ENCODE measurements at places on chromosomes 11 and 22. TPM values are rescaled to one million over a fixed set of nuclear protein-coding genes. Genes with fewer than 3 reads are reported as not detected.

DNA sequence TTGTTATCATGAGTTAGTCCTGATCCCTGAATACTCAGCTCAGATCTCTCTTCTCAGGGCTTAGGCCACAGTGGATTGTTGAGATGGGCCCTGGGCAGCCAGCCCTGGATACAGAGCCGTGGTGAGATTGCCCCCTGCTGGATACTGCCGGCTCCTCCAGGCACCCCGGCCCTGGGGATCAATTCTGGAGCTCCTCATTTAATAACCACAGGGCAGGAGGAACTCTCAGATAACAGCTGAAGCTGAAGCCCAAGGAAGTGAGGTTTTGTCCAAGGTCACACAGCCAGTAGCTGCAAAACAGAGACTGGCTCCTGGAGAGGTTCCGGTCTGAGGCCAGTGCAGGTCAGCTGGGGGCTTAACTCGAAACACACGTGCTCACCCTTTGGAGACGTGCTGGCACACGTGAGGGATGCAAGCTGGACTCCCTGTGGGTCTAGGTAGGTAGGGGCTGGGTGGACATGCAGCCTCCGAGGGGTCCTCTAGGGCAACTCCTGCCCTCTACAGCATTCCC, 16.0 kb downstream of the USH1C start:
- peak; percentile 58 for DNase-seq

DNA sequence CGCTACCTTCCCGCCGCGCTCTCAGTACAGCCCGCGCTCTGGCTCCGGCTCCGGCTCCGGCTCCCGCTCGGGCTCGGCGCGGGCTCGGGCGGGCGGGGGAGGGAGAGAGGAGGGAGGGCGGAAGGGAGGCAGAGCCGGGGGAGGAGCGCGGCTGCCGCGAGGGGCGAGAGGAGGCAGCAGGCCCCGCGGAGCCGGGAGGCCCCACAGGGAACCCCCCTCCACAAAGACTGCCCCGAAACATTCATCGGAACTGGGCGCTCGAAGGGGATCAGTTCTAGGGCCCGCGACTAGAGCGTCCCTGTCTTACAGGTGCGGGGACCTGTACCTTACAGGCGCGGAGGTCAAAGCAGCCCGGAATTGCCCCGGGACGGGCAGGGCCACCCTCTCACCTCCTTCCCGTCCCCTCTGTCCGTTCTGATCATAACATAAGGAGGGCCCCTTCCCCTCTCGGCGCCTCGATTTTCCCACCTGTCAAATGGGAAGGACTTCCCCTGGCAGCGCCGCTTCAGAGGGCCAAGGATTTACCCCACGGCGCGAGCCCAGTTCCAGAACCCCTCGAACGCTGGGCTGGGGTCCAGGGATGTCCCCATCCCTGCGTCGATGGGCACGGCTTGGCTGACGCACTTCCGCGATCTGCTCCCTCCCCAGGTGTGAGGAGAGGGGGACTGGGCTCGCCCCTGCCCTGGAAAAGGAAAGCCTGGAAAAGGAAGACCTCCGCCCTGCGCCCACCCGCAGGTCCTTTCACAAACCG, at the start of gene SHISA8:
Gene SHISA8 (minus strand): TSS at position 40 of the 751 bp plus-strand sequence. CDS start 407 bp downstream, outside the sequence.
- peak; percentile 65 for DNase-seq

DNA sequence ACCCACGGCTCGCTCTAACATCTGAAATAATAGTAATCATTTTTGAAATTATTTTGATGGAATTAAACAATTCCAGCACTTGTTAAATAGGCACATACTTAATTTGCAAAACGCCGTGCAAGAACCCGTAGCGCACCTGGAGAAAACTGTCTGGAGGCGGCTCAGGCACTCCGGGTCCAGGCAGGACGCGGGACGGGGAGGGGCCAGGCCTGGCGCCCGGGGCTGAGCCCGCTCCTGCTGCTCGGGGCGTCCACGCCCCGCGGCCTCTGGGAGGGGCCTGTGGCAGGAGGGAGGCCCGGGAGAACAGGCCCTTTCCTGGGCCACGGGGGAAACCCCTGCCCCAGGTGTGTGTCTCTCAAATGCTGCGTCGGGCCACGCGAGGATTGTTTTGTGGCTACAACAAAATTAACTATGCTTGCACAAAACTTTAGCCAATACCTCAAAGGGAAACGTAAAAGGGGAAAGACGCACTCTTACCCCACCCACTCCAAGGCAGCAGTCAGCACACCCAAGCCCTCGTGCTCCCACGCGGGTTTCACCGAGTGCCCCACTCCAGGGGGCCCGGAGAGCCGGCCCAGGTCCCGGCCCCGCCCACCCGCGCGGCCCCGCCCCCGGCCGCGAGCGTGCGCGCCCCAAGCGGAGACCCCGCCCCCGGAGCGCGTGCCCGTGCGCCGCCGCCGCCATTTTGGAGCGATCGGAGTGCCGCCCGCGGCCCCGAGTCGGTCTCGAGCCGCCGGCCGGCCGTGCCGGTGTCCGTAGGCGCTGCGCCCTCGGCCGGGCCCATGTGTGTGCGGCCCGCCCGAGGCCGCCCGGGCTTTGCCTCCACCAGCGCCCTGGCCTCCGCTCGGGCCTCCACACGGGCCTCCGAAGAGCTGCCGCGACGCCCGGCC, at the start of gene PPP6R2:
Gene PPP6R2 (plus strand): TSS at position 677 of the 890 bp plus-strand sequence. CDS start 50,582 bp downstream, outside the sequence.
- DNase-seq, result peak; percentile 90

DNA sequence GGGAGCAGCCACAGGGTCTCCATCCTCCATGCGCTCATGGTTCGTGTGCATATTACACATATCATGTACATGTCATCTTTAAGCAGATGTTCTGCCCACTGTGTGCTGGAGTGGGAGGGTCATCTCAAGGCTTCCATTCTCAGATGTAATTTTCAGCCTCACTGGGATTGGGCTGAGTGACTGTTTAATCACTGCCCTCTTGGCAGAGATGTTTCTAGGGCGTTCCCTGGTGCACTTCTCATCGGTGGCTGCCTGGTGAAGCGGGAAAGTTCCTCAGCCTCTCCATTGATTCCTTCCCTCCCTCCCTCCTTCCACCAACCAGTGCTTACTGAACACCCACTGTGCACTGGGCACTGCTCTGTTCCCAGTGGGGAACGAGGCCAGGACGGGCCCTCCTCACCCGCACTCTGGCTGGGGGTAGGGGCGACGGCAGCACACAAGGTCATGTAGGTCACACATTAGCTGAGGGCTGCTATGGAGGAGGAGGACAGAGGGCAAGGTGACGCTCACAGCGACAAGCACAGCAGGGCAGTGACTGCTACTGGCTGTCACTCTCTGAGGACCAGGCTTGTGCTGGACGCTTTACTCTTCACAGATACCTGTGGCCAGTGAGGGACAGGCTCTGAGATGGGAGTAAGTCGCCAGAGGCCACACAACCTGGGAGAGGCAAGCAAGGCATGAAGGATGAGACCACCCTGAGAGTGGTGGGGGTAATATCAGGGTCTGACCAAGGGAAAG, 22.9 kb downstream of the GNAZ start:
- DNase-seq, result no peak

DNA sequence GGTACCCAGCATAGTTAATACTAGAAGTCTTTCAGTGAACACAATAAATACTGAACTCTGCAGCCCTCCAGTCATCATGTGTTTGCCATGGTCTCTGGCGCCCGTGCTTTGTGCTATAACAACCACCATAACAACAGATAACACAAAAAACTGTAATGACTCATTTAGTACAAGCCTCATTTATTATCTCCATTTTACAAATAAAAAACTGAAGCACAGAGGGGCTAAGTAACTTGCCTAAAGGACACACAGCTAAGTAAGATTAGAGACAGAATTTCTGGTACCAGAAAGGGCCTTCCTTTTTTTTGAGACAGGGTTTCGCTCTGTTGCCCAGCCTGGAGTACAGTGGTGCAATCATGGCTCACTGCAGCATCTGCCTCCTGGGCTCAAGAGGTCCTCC, 19.5 kb downstream of the RBFOX2 start:
- DNase-seq, result no peak

DNA sequence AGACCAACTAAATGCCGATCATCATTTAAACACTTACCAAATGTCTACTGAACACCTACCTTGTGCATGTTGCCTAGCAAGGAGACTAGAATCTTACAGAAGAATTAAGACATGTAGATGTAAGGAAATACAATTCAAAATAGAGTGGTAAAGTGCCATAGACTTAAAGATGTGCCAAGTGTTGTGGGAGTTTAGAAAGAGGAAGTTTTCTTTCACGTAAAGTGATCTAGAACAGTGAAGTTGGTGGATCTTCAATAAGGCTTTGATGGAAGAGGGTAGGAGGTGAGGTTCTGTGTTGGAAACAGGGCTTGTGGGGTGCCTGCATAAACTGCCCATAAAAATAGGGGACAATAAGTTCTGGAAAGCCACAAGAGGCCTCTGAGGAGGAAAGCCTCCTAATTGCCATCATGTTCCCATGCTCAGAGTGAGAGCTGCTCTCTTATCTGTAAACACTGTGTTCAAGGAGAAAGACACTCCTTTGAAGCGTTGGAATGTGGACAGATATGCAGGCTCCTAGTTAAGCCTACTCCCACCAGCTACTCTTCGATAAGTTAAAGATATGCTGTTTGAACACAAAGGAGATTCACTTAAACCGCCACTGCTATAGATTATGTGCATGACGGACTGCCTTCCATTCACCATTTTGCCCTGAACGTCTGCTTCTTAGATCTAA, 66.7 kb downstream of the HSD17B12 start:
- DNase-seq, result no peak

- DNase-seq, result no peak
These were observed 165.4 kb downstream of the FEZ1 start for GRCh38 chr11:125330462-125331325.

GRCh38 chr22:26642465-26643417, 14.6 kb upstream of the MIAT start:
- peak; percentile 88 for DNase-seq

DNA sequence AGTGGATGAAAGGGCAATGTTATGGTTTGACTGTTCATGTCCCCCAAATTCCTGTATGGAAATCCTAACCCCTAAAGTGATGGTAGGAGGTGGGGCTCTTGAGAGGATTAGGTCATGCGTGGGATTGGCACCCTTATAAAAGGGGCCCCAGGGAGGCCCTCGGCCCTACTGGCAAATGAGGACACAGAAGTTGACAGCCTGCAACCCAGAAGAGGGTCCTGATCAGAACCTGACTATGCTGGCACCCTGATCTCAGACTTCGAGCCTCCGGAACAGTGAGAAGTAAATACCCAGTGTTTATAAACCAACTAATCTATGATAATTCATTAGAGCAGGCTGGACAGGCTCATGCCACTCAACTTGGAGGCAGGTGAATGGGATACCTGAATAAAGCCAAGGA, 8.7 kb downstream of the IFITM10 start:
- peak; percentile 14 for DNase-seq

DNA sequence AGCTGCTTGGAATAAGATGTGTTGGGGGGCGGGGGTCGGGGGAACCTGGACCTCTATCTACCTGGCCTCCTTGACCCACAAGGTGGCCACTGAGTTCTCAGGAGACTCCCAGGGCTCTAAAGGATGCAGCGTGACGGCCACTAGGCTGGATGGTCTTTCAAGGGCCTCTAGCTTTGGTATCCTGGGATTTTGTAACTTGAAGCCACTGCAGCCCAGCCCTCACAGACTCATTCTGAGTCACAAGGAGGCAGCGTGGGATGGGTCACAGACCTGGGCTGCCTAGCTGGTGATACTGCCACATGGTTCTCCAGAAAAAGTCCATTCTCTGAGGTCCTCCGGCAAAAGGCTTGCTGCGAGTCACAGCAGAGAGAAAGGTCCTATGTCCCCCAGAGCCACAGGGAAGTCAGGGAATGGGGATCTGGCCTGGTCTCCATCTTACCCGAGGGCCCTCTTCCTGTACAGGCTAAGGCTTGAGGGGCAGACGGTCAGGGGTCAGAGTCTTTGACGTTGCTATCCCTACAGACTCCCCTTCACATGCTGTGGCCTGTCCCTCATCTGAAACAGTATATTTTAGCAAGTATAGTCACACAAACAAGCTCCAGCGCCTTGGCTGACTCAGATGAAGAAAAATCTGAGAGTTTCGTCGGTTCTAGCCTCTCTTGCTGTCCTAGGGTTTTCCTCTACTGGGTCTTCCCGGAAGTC, 52.4 kb downstream of the KCNC1 start:
- no peak for DNase-seq

DNA sequence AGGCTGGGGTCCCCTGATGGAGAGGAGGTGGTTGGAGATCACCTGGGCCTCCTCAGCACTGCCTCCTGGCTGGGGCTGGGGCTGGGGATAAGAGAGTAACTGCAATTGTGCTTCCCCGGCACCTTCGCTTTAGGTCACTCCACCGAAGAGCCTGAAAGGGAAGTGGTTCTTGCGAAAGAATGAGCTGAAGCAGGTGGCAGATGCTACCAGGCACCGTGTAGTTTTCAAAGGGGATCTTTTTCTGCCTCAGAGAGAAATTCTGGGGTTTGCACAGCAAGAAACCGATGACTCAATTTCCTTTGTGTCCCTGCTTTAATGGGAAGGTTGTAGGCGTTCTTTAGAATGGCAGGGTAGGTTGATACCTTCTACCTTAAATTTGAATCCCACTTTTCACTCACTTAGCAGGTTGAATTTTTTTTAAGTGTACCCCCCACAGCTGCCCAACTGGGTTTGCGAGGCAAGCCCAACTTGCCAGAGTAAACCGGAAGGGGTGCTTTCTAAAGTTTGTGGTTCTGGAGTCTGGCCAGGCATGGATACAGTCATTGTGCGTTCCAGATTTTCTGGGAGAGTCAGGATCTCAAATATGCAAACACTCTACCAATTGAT, 5.3 kb downstream of the CD44 start:
- peak; percentile 68 for DNase-seq

- DNase-seq, result peak; percentile 36
These were observed 1251.2 kb downstream of the BRD1 start for GRCh38 chr22:48576333-48577013.

DNA sequence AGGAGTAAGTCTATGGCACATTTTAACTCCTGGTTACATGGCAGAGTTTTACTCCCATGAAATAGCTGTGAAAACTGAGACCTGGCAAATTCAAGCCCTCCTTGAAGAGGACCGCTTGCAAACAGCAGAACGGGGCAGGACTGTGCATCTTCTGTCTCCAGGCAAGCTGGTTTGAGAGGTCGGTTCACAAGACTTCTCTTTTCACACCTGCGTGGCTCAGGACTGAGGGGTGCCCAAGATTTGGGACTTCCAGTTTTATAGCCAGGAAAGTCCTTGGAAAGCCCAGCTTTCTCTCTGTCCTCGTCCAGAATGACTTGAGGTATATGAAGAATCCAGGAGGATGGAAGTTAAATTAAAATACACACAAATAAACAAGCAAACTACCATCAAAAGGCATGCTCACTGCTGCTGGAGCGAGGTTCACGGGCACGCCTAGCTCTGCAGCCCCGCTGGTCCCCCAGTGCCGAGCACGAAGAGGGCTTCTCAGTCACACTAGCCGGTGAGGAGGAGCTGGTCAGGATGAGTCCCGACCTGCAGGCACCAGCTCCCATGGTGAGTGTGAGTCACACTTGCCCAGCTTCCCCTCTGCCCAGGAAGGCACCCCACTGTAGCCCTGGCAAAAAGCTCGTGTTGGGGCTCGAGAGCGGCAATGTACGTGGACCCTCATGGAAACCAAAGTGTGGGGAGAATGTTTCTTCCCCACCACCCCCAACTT, 1382.4 kb downstream of the BRD1 start:
- DNase-seq, result no peak

The OR51B5 gene
- not detected for total RNA-seq

The VPREB3 gene
- total RNA-seq, result 0.60 TPM

The POU2AF1 gene
- total RNA-seq, result 11.0 TPM

The KMT5B gene
- 21.9 TPM for total RNA-seq

The PCSK7 gene
- 126 TPM for total RNA-seq

The NRIP3 gene
- total RNA-seq, result 2.3 TPM

The FOLR2 gene
- total RNA-seq, result not detected

The TSPAN32 gene
- total RNA-seq, result 5.6 TPM
